Effector CD4-positive, alpha-beta T cell (primary cell): ENCODE measurements at places on chromosomes 1 and 21.
A peak's percentile ranks its signal among the peaks of the same experiment; 100 is the strongest.

DNA sequence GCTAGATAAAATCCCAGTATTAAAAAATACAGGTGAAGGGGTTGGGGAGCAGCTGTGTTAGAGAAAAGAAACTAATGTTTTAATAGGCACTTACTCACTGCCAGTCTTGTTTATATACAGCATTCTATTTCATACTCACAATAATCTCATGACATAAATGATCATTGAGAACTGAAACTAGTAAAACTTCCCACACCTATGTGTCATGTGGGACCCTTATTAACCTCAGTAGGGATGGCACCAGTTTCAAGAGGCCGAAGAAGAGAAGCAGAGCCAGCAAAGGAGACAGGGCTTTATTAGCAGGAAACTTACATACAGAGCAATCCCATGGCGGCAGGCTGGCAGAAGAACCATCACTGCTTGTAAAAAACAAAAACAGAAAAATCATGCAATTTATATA lies 48.8 kb upstream of the KCNH1 start:
- no peak for DNase-seq

DNA sequence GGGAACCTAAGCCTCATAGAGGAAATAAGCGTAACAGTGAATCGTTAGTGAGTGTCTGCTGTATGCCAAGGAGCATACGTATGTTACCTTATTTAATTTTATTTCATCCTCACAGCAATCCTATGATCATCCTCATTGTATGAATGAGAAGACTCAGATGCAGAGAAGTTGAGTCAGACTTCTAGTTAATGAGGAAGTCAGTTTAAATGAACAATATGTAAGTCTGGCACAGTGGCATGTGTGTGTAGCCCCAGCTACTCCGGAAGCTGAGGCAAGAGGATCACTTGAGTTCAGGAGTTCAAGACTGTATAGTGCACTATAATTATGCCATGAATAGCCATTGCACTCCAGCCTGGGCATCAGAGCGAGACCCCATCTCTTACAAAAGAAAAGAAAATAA lies 148.0 kb downstream of the ZZZ3 start:
- no peak for DNase-seq

DNA sequence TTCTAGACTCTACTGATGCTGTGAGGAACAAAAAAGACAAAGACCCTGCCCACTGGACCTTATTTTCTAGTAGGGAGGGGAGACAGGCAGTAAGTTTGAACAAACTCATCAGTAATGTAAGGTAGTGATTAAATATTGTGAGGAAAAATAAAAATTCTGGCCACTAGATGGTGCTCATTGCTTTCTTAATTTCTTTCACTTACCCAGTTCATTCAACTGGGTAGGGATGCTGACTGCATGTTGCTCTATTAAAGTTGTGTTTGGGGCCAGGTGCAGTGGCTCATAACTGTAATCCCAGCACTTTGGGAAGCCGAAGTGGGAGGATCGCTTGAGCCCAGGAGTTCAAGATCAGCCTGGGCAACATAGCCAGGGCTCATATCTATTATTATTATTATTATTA lies 6.3 kb upstream of the KYAT3 start:
- peak; percentile 24 for DNase-seq

GRCh38 chr21:44286716-44287632 lies 1.3 kb downstream of the AIRE start:
- DNase-seq, result no peak

- no peak for DNase-seq
Observed at GRCh38 chr1:9164532-9164900, 35.6 kb upstream of the GPR157 start.

- DNase-seq, result no peak
Observed at GRCh38 chr21:34229353-34229752, 134.5 kb upstream of the KCNE2 start.

- DNase-seq, result no peak
Observed at GRCh38 chr1:47853852-47854251, 143.3 kb downstream of the TRABD2B start.

DNA sequence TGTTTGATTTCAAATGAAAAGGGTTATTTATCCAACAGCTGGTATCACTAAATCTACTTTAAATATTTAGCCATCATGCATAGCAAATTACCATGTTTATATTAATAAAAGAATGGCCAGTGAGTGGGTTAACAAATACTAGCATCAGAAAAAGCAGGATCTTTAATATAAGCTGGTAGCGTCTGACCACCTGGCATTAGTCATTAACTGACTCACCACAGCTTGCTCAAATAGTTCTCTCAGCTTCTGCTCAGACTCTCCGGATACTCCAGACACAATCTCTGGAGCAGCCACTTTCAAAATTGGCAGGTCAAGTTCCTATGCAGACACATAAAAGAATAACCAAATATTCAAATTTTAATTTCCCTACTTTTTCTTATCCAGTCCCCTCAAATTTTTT lies 29.6 kb downstream of the NVL start:
- no peak for DNase-seq

GRCh38 chr1:231053493-231054162 lies 13.6 kb upstream of the FAM89A start:
- no peak for DNase-seq

GRCh38 chr1:189117072-189117770 lies 1360.4 kb downstream of the BRINP3 start:
- no peak for DNase-seq
